Right ventricle myocardium inferior (tissue), 1 donor: ENCODE measurements at places on chromosomes 16 and 17. TPM values are rescaled to one million over a fixed set of nuclear protein-coding genes. Genes with fewer than 3 reads are reported as not detected.

CES1 gene
- total RNA-seq = 52.2 TPM

TMED6 gene
- not detected for total RNA-seq

GRCh38 chr16:16052916-16053315 lies 103.5 kb downstream of the ABCC1 start:
- DNase-seq = no peak

- DNase-seq = no peak
These were observed 78.7 kb downstream of the LITAF start for GRCh38 chr16:11507991-11508390.

- no peak for DNase-seq
These were observed 154.8 kb upstream of the TNRC6C start for GRCh38 chr17:77803726-77804125.
